ENCODE measurements at places on chromosomes 7 and 10. TPM values are rescaled to one million over a fixed set of nuclear protein-coding genes. Genes with fewer than 3 reads are reported as not detected.

HOXA7 gene
- 0.34 TPM for total RNA-seq

CRYGN gene
- 45.5 TPM for total RNA-seq

COL26A1 gene
- not detected for total RNA-seq

CRPPA gene
- total RNA-seq = 4.0 TPM

KLLN gene
- total RNA-seq = 0.67 TPM

NPC1L1 gene
- not detected for total RNA-seq

GALNT17 gene
- 5.8 TPM for total RNA-seq

TRIM4 gene
- total RNA-seq = 39.7 TPM

MLXIPL gene
- total RNA-seq = 7.7 TPM

LBX1 gene
- total RNA-seq = not detected

CPXM2 gene
- 6.3 TPM for total RNA-seq

ACBD7 gene
- total RNA-seq = 0.54 TPM

TDRD1 gene
- total RNA-seq = 0.67 TPM

C7orf33 gene
- not detected for total RNA-seq

GHRHR gene
- 0.54 TPM for total RNA-seq

HOXA4 gene
- total RNA-seq = 1.2 TPM

EIF4H gene
- 267 TPM for total RNA-seq

IL15RA gene
- total RNA-seq = 20.8 TPM

TMEM254 gene
- total RNA-seq = 25.0 TPM

PKD2L1 gene
- not detected for total RNA-seq

PITX3 gene
- total RNA-seq = 0.45 TPM

HTR5A gene
- total RNA-seq = not detected

PPP1R17 gene
- not detected for total RNA-seq

IFIT5 gene
- total RNA-seq = 17.4 TPM

FOXP2 gene
- 24.7 TPM for total RNA-seq

GRB10 gene
- 21.3 TPM for total RNA-seq

Data from thyroid gland (tissue), 4 donors.